CD4-positive, CD25-positive, alpha-beta regulatory T cell (primary cell): ENCODE measurements at places on chromosomes 5 and 9.

DNA sequence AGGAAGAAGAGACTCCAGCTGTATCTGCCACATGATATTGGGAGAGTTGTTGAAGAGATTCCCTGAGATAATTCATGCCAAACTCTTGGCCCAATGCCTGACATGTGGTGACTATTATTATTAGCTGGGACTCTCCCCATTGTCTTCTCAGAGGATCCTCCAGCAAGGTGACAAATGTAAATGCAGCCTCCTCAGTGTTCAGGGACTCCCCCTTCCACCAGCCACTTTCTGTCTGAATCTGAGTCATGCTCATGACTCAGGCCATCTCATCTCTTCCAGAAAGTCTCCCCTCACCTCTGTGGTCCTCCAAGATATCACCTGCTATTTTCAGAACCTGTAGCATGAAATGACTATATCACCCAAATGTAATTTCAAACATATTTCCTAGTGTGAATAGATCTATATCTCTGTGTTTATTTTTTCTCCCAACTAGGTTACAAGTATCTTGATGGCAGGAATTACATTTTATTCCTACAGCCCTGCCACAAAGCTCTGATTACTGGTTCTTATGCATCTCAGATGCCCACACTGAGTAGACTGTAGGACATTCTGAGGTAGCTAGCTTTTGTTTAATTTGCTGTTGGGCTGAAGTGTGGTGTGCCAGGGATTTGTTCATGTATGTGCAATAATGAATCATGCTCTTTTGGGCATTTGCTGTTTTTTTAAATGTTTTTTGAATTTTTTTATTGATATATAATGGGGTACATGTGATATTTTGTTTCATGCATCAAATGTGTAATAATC lies 126.6 kb upstream of the IL12B start:
- H3K4me1 ChIP-seq, result peaks cover 6% of the 10 kb centered on the region
- H3K4me3 ChIP-seq, result no peak overlapping the region
- H3K27me3 ChIP-seq, result peaks cover 9% of the 10 kb centered on the region
- H3K36me3 ChIP-seq, result no peaks in the 10 kb centered on the region
- no peak overlapping the region for H3K27ac ChIP-seq

DNA sequence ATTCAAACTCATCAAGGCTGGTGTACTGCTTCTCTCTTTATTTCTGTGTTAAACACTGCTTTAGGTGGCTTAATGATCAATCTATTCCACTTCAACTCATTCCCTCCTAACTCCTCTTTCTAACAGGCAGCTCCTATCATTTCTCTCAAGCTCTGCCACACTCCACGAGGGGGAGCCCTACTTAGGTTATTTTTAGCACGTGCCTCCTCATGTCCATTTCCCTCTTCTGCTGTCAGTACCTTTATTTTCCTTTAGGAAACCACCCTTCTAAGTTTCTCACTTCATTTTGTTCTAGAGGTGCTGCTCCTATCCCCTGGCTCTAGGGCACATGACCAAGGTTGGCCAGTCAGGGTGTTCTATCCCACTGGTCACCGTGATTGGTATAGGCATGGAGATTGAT lies 6.7 kb upstream of the BRINP1 start:
- H3K36me3 ChIP-seq, result no peaks in the 10 kb centered on the region
- H3K27ac ChIP-seq, result no peak overlapping the region
- no peak overlapping the region for H3K4me3 ChIP-seq
- no peaks in the 10 kb centered on the region for H3K27me3 ChIP-seq
- no peaks in the 10 kb centered on the region for H3K4me1 ChIP-seq
- DNase-seq, result no peak

- H3K27me3 ChIP-seq, result peaks cover 35% of the 10 kb centered on the region
- H3K27ac ChIP-seq, result peak overlapping the region; percentile 6
- peaks cover 4% of the 10 kb centered on the region for H3K4me1 ChIP-seq
- peak overlapping the region; percentile 78 for H3K4me3 ChIP-seq
These were observed 111.9 kb downstream of the NR6A1 start for GRCh38 chr9:124659099-124659659.

- no peaks in the 10 kb centered on the region for H3K4me1 ChIP-seq
- H3K36me3 ChIP-seq, result no peaks in the 10 kb centered on the region
- no peaks in the 10 kb centered on the region for H3K27me3 ChIP-seq
- no peak for DNase-seq
- no peak overlapping the region for H3K27ac ChIP-seq
- no peak overlapping the region for H3K4me3 ChIP-seq
These were observed 2.8 kb upstream of the PCA3 start for GRCh38 chr9:76761448-76761847.

- H3K4me1 ChIP-seq, result no peaks in the 10 kb centered on the region
- H3K27me3 ChIP-seq, result no peaks in the 10 kb centered on the region
- no peaks in the 10 kb centered on the region for H3K36me3 ChIP-seq
- H3K27ac ChIP-seq, result no peak overlapping the region
- DNase-seq, result no peak
- H3K4me3 ChIP-seq, result no peak overlapping the region
These were observed 75.5 kb downstream of the TSPAN17 start for GRCh38 chr5:176722757-176723156.

- no peak overlapping the region for H3K27ac ChIP-seq
- no peak for DNase-seq
- no peaks in the 10 kb centered on the region for H3K27me3 ChIP-seq
These were observed 883.6 kb upstream of the C9orf72 start for GRCh38 chr9:28456861-28457260.

GRCh38 chr5:142902186-142902965 lies 132.2 kb downstream of the ARHGAP26 start:
- H3K36me3 ChIP-seq, result peaks cover 20% of the 10 kb centered on the region
- H3K4me3 ChIP-seq, result no peak overlapping the region
- DNase-seq, result no peak
- no peaks in the 10 kb centered on the region for H3K27me3 ChIP-seq

DNA sequence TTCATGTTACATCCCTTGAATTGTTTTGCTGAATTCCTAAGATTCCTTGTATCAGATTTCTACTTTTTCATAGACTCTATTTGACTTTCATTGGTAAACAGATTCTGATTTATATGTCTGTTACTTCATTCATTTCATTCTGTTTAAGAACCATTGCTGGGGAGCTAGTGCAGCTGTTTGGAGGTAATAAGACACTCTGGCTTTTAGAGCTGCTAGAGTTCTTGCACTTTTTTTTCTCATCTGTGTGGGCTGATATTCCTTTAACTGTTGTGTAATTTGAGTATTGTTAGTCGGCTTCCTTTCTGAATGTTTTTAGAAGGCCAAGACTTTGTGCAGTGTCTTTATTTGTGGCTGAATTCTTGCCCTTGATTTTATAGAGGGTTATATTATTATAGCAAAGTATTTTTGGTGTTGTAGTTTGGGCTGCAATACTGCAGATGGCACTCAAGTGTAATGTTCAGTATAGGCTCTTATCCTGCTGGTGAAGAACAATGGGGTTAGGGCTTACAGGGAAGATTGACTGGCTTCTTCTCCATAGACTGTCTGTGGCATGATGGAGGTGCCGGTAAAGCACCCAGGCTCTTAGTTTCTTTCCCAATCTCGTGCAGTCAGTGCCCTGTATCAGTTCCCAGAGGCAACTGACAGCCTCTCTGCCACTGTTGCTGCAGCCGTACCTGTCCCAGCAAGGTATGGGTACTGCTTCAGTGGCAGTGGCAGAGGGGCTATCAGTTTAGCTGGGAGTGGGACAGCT lies 162.2 kb downstream of the OXCT1 start:
- H3K27me3 ChIP-seq, result peaks cover 3% of the 10 kb centered on the region
- no peak for DNase-seq
- no peak overlapping the region for H3K4me3 ChIP-seq
- H3K27ac ChIP-seq, result no peak overlapping the region
